ENCODE measurements at places on chromosomes 16 and 17. TPM values are rescaled to one million over a fixed set of nuclear protein-coding genes. Genes with fewer than 3 reads are reported as not detected.

DNA sequence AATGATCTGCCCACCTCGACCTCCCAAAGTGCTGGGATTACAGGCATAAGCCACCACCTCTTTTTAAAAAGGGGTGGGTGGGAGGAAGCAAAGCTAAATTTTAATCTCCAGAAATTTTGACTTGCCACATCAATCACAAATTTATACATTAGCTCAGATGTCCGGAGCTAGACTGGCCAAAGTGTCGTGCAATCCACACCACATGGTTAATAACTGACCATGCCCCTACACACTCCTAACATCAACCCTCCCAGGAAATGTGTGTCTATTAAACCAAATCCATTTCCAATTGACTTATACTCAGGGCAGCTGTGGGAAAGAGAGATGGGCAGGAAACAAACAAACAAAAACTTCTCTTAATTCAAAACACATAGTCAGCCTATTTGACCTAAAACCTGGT, 29.9 kb downstream of the SMURF2 start:
- no peak for DNase-seq

- DNase-seq = no peak
Observed at GRCh38 chr16:57575468-57576277, 33.2 kb downstream of the ADGRG5 start.

DNA sequence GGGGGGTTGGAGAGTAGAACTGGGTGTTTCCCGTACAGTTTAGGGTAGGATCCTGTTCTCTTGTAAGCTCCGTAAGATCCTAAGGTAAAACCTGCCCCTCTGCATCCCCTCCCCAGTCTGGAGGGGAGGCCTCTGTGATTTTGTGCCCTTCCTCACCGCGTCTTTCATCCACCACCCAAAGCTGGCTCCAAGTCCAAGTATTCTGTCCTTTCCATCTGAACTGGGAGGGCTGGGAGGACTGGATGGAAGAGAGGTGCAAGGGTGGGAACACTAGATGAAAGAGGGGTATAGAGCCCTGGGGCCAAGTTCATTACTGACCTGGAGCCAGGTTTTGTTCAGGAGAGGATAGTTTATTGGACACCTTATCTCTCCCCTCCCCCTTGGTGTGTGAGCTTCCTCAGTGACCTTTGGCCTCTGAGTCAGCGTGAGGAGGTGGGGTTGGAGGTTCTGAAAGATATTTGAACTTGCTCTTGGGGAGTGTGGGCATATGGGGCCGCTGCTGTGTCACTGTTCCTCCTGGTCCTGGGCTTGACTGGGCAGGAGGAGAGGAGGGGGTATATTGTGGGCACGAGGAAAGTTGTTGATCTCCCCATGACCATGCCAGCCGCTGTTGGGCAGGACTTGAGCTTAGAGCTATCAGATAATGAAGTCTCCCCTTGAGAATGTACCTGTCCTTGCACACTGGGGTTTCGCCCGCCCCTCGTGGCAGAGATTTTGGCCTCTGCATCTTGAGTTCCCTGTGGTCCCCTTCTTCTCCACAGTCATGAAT, 1.6 kb downstream of the LASP1 start:
- DNase-seq = peak; percentile 69

GRCh38 chr16:57941016-57941664, 29.8 kb downstream of the CNGB1 start:
- no peak for DNase-seq

TOB1 gene
- total RNA-seq = 54.9 TPM

DNA sequence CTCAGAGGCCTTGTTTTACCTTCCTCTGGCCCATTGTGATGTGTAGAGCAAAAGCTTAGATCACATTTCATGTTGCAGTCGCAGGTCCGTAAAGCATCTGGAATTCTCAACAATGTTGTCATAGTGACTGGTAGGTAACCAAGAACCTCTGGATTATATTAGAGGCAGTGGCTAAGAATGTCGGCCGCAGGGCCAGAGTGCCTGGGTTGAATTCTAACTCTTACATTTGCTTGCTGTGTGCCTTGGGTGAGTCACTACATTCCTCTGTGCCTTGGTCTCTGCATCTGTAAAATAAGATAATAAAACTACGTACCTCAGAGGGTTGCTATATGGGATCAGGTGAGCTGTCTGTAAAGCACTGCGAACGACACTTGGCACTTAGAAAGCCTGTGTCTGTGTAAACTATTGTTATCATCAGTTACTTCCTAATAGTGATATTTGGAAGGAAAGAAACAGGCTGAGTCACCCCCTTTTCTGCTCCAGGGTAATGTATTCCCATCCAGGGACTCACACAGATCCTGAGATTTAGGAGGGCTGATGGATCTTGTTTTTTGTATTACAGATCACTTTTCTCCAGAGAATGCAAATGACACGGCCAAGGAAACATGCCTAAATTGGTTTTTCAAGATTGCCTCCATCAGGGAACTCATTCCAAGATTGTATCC, 52.2 kb downstream of the VPS35L start:
- DNase-seq = no peak

- DNase-seq = no peak
Observed at GRCh38 chr17:65025297-65025696, 31.2 kb downstream of the GNA13 start.

DNA sequence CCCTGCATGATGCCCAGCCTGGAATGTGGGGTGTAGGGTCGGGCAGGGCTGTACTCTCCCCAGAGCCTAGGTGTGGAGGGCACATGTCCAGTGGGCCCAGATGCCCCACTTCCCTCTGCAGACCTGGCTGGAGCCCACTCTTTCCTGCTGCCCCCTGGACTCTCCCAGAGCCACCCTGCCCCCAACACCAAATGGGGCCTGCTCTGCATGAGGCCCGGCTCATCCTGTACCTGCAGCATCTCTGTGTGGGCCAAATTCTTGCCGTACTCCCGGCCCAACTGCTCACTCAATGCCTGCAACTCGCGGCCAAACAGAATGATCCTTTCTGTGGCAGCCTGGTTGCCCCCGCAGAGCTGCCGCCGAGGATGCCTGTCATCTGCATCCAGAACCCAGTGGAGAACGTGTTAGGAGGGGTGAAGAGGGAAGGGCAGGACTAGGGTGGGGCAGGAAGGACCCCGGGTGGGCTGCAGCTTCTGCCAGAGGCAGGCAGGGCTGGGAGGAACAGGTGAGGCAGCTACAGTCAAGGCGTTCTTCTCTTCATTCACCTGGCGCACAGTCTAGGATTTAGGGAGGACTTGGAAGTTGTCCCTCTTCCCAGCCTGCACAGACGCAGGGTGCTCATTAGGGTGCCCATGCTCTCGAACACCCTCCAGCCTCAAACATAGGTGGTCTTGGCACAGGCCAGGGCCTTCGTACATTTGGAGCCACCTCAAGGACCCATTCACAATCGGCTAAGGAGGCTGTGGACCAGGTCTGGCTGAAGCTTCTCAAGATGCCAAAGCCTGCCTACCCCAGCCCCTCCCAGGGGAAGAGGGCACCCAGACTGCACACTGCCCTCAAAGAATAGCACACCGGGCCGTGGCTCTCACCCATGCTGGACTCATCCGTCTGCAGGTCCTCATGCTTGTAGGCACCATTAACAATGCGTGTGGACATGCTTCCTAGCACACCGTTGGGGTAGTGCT, 8.7 kb upstream of the GFOD2 start:
- DNase-seq = no peak
